ENCODE measurements at places on chromosomes 16 and 17.

GRCh38 chr17:6334386-6334785 lies 100.5 kb downstream of the AIPL1 start:
- DNase-seq, result no peak

GRCh38 chr17:3213001-3213400 lies 5.5 kb downstream of the OR1A1 start:
- DNase-seq, result no peak

GRCh38 chr17:12734926-12735325 lies 54.4 kb upstream of the ARHGAP44 start:
- DNase-seq, result no peak

DNA sequence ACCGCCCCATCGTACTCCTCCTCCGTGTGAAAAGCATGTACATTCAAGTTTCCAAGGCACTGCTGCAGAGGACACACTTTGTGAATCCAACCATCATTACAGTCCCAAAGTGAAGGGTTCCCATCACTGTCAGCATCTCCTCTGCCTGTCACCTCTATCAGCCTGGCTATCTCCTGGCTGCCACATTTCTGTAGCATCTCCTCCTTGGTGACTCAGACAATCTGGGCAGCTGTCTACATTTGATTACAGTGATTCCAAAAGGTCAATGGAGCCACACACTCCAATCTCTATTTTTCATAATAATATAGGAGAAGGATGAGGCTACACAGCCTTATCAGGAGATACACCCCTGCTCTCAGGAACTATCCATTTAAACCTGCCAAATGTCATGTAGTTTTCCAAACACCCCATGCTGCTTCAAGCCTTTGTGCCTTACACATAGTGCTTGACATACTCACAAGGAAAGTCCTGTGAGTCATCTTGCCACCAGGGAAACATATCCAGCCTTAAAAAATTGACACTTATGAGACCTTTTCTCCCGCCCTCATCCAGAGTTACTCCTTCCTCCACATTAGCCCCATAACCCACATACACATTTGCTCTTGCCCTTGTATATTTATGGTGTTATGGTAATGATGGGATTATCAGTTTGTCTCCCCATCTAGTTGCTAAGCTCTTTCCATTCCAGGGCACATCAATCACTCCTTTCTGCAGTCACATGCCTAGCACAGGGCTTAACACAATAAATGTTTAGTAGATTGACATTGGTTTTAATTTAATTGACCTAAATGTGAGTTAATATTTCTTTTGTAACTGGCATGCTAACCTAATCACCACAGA lies 250.1 kb upstream of the CDH5 start:
- no peak for DNase-seq

DNA sequence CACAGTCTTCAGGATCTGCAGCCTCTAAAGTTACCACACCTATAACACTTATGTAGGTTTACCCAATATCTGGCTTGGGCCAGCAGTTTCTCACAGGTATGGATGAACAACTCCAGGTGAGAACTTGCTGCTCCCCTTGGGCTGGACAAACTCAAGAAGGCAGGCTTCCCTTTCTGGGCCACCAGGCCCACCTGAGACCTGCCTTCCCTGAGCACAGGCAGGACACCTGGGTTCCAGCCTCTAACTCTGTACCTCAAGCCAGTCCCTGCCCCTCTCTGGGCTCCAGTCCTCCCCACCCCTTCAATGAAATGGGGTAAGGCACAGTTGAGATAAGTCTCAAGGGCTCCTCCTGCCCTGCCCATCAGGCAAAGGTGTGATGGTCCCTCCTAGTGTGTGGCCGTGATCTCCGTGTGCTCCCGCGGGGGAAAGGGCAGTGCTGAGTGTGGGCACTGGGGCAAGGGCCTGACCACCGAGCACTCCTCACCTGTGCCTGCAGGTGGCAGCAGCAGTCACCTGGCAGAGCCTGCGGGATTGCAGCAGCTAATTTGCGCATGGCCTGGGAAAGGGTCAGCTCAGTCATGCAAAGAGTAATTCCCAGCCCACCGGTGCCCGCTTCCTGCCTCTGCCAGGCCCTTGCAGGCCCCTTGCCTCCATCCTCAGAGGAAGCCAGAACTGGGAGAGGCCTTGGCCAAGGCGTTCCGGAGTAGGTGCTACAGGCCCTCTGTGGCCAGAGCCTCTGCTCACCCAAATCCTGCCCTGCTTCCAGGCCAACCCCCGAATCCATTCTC lies 28.2 kb upstream of the ADGRG1 start:
- DNase-seq, result no peak

Measured in activated T-helper 1 cell treated with Interleukin-2 at 50 U/mL for 16 hours (primary cell).